Suprapubic skin (tissue), 4 donors: ENCODE measurements at places on chromosomes 4 and X. TPM values are rescaled to one million over a fixed set of nuclear protein-coding genes. Genes with fewer than 3 reads are reported as not detected.

Gene CTAG1A
- total RNA-seq = not detected

Gene FRMPD4
- not detected for total RNA-seq

Gene KIF4A
- 2.0 TPM for total RNA-seq

Gene DTHD1
- not detected for total RNA-seq

- no peak overlapping the region for H3K27ac ChIP-seq
- H3K4me1 ChIP-seq = no peaks in the 10 kb centered on the region
- no peaks in the 10 kb centered on the region for H3K27me3 ChIP-seq
Observed at GRCh38 chr4:160319221-160319867, 1216.5 kb downstream of the RAPGEF2 start.

DNA sequence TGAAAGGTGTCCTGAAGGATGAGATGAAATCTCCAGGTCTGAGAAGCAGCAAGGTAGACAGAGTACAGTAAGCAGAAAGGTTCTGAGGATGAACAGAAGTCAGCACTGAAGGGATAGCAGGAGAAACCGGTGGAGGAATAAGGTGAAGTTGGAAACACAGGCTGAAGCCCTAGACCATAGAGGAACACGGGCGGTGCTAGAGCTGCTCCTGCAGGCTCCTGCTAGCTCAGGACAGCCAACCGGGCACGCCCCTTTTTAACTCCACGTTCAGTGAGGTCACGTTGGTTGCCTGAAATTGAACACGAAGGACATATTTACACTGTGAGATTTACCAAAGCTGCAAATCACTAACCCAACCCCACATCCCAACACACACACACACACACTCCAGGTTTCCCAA lies 1886.4 kb upstream of the AGA start:
- no peak overlapping the region for H3K4me3 ChIP-seq
- H3K27ac ChIP-seq = no peak overlapping the region
- no peaks in the 10 kb centered on the region for H3K27me3 ChIP-seq
- H3K36me3 ChIP-seq = no peaks in the 10 kb centered on the region

GRCh38 chr4:186832906-186833305 lies 109.2 kb upstream of the FAT1 start:
- no peak for DNase-seq
- H3K27ac ChIP-seq = no peak overlapping the region
- H3K4me1 ChIP-seq = no peaks in the 10 kb centered on the region

DNA sequence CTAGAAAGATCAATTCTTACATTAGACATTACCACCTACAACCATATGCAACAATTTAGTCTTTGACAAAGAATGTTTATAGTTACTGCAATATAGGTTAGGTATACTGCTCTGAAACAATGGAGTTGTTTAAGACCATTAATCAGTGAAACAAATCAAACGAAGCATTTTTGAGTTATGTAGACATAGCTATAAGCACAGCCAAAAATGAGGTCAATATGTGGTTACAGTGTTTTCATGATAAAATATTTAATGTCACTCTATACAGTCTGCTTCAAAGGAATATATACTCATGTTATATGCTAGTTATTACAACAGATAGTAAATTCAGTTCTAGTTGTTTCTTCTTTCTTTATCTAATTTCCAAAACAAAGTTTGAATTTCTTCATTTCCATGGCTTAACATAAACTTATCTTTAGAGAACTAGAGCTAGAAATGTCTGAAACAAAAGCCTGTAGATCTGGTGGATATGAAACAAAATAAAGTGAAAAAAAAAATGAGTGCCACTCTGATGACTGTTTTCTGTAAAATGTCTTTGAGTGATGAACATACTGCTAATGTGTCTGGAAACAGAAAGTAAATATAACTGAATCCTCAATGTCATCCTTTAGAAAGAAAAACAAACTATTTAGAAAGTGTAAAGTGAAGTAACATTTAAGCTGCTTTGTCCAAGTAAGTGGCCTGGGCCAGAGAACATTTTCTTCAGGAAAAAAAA lies 809.0 kb downstream of the FAT4 start:
- DNase-seq = no peak
- no peaks in the 10 kb centered on the region for H3K27me3 ChIP-seq
- H3K36me3 ChIP-seq = no peaks in the 10 kb centered on the region
- H3K4me3 ChIP-seq = no peak overlapping the region
- H3K27ac ChIP-seq = no peak overlapping the region
- peaks cover 4% of the 10 kb centered on the region for H3K4me1 ChIP-seq

DNA sequence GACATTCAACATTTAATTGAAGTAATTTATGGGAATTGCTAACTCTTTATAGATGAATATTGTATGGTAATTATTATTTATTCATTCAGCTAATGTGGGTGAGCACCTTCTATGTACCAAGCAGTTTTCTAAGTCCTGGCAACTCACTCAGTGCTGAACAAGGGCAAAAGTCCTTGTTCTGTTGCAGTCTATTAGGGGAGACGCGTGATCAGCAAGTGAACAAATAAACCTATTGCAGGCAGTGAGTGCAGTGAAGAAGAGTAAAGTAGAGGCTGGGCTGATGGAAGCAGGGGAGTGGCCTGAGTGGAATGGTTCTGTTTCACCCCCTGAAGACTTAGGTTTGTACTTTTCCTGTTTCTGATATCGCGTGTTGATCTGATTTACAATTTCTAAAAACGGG lies 214.3 kb downstream of the RAPGEF2 start:
- H3K27ac ChIP-seq = no peak overlapping the region
- H3K27me3 ChIP-seq = no peaks in the 10 kb centered on the region
- no peaks in the 10 kb centered on the region for H3K4me1 ChIP-seq
- DNase-seq = no peak
- H3K4me3 ChIP-seq = no peak overlapping the region

GRCh38 chrX:77875372-77875771 lies 19.9 kb downstream of the MAGT1 start:
- H3K27me3 ChIP-seq = no peaks in the 10 kb centered on the region
- peaks cover 7% of the 10 kb centered on the region for H3K36me3 ChIP-seq
- no peak overlapping the region for H3K4me3 ChIP-seq
- no peaks in the 10 kb centered on the region for H3K4me1 ChIP-seq
- DNase-seq = no peak

DNA sequence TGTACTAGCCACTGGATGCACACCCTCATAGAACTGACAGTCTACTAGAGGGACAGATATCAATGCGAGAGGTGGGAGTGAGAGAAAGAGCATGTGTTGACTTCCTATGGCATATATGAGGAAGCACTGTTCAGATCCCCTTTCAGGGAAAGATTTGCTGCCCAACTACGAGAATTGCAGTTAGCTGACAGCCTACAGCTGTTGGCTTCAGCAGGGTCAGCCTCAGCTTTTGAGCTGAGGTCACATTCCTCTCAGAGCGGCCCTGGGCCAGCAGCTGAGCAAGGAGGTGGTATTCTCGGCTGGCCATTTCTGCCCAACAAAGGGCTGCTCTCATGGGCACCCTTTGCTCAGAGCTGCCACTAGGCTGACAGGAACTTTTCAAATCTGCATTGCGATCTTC lies 580.2 kb downstream of the MID1IP1 start:
- no peaks in the 10 kb centered on the region for H3K27me3 ChIP-seq
- H3K27ac ChIP-seq = no peak overlapping the region
- H3K4me1 ChIP-seq = no peaks in the 10 kb centered on the region

DNA sequence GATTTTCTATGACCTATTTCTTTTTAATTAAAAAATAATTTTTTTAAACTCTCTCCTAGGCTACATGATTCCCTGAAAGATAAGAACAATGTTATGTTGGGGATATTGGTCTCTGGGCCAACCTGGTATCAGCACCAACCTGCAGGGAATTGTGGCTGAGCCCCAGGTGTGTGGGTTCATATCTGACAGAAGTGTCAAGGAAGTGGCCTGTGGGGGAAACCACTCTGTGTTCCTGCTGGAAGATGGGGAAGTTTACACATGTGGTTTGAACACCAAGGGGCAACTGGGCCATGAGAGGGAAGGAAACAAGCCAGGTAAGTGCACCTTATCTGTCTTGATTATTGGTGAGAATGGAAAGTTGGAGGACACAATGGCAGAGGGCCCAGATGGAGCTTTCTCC lies 13.5 kb downstream of the HERC3 start:
- no peak overlapping the region for H3K27ac ChIP-seq
- no peak for DNase-seq
- no peak overlapping the region for H3K4me3 ChIP-seq
- H3K27me3 ChIP-seq = no peaks in the 10 kb centered on the region
- peaks cover 33% of the 10 kb centered on the region for H3K4me1 ChIP-seq

- no peaks in the 10 kb centered on the region for H3K4me1 ChIP-seq
- H3K36me3 ChIP-seq = no peaks in the 10 kb centered on the region
- H3K4me3 ChIP-seq = no peak overlapping the region
Observed at GRCh38 chr4:68498413-68499007, 51.2 kb downstream of the TMPRSS11E start.

DNA sequence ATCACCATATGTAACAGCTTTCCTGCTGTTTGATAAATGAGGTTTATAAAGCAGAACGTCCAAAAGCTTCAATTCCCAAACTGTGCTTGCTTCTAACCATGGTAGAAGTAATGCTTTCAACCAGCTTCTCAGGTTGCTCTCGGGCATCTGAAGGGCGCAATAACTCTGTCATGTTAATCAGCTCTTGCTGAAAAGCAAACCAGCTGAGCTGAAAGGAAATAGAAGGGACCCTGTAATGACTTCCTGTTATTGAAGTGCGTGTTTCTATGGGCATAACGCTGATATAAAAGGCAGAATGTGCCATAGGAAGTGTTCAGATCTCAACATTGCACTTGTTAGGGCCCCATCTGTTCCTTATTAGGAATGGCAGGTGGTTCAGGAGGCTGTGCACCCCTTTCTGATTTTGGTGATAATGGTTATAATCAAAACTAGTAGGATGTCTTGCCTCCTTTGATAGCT lies 21.2 kb downstream of the HERC3 start:
- no peak overlapping the region for H3K4me3 ChIP-seq
- H3K27ac ChIP-seq = peak overlapping the region; percentile 89
- H3K4me1 ChIP-seq = peaks cover 72% of the 10 kb centered on the region
- H3K27me3 ChIP-seq = no peaks in the 10 kb centered on the region

DNA sequence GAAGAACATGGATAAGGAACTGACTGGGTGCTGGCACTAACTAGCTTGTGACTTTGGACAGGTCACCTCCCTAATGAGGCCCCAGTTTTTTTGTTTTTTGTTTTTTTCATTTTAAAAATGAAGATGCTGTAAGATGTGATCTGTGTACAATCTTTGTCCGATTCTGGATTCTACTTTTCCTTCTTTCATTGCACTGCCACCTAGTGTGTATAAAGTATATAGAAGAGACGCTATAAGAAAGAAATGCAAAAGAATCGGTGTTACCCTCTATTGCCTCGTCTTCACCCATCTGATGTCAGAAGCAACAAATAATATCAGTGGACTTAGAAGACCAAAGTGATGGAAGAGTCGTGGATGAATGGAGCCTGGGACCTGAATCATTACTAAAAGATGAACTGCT lies 58.6 kb upstream of the P2RY10 start:
- DNase-seq = no peak
- no peaks in the 10 kb centered on the region for H3K36me3 ChIP-seq
- no peak overlapping the region for H3K4me3 ChIP-seq
- H3K27ac ChIP-seq = no peak overlapping the region
- H3K27me3 ChIP-seq = no peaks in the 10 kb centered on the region
- no peaks in the 10 kb centered on the region for H3K4me1 ChIP-seq

- H3K4me1 ChIP-seq = peaks cover 4% of the 10 kb centered on the region
- H3K4me3 ChIP-seq = no peak overlapping the region
- H3K27ac ChIP-seq = no peak overlapping the region
- no peaks in the 10 kb centered on the region for H3K36me3 ChIP-seq
- no peaks in the 10 kb centered on the region for H3K27me3 ChIP-seq
Observed at GRCh38 chrX:1928805-1929204, 313.9 kb downstream of the ASMT start.
